ENCODE measurements at places on chromosomes 3 and 15. TPM values are rescaled to one million over a fixed set of nuclear protein-coding genes. Genes with fewer than 3 reads are reported as not detected.
A peak's percentile ranks its signal among the peaks of the same experiment; 100 is the strongest.

DNA sequence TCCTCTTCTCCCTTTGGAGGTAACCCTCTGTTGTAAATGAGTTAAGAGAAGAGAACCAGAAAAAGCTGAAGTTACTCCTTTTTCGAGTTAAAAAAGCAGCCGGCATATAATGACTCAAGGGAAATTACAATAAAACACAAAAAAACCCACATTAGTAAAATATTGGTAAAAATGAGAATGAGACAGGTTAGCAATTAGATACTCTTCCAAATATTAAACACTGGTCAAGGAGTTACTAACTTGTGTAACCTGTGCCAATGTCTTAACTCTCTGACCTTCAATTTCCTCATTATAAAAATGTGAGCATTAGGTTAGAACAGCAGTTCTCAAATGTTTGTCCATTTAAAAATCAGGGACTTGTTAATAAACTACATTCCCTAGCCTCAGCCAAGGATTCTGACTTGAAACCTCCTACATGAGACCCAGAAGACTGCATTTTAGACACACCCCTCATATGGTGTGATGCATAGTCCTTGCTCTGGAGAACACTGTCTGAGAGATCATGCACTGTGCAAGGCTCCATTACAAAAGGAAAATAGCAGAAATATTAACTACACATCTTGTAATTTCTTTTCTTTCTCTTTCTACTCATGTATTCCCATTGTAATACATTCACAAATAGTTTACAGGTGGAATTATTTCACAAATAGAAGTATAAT lies 42.7 kb upstream of the TOP2B start:
- no peak for DNase-seq

DNA sequence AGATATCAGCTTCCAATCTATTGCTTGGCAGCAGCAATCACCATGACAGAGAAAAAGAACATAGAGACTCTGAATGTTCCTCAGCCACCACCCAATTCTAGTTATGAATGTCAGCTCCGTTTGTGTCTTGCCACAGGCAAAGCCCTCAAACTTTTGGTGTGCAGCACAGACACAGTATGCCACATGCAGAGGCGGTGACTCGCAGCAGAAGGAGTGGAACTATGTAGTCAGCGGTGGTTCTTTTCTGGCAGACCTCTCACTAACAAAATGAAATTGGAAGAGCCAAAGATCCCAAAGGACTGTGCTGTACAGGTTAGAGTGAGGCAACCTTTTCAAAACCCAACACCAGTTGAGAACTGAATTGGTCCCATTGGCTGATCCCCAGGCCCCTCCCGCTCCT lies 220.9 kb downstream of the SLC9A9 start:
- no peak for DNase-seq

DNA sequence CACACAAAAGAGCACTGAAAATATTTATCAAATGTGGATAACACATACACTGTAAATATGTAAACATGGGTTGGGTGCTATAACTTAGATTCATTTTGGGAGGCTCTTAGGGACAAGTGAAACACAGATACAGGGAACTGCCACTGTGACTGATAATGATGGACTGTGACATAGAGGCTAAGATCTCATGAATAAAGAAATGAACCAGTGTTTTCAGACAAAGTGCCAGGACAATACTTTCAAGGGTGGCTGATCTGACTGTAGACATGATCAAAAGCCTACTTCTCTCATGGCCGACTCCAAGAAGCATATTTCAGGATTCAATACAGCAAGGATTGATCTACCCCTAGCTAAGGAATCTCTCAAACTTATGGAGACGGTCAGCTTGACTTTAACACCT lies 353.8 kb downstream of the FGF12 start:
- no peak for DNase-seq

DNA sequence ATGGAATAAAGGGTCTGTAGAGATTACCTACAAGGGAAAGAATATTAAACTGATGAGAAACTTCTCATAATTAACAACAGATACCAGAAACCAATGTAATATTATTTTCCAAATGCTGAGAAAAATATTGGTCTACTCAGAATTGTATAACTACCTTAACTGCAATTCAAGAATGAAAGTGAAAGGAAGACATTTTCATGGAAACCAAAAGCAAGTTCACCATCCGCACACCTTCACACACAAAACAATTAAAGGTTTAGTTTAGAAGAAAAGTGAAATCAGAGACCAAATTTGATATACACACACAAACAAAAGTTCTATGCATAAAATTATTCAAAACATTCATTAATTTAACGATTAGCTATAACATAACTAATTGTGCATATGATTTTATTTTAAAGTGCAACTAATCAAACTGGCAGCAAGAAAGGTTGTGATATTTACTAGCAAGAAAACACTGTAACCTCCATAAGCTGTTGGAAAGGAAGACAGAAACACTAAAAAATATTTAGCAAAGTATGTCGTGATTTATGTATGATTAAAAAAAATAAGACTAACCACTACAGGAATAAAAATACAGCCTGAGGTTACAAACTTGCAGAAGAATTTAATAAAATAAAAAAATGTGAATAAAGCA lies 395.5 kb downstream of the FGF12 start:
- no peak for DNase-seq

DNA sequence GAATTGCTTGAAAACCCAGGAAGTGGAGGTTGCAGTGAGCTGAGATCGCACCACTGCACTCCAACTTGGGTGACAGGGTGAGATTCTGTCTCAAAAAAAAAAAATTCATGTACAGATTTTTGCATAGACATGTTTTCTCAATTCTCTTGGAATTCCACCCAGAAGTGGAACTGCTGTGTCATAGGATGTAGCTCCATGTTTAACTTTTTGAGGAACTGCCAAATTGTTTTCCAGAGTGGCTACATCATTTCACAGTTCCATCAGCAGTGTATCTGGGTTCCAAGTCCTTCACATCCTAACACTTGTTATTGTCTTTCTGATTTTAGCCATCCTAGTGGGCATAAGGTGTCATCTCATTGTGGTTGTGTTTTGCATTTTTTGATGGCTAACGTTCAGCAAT lies 9.9 kb downstream of the CAPN7 start:
- DNase-seq: no peak

DNA sequence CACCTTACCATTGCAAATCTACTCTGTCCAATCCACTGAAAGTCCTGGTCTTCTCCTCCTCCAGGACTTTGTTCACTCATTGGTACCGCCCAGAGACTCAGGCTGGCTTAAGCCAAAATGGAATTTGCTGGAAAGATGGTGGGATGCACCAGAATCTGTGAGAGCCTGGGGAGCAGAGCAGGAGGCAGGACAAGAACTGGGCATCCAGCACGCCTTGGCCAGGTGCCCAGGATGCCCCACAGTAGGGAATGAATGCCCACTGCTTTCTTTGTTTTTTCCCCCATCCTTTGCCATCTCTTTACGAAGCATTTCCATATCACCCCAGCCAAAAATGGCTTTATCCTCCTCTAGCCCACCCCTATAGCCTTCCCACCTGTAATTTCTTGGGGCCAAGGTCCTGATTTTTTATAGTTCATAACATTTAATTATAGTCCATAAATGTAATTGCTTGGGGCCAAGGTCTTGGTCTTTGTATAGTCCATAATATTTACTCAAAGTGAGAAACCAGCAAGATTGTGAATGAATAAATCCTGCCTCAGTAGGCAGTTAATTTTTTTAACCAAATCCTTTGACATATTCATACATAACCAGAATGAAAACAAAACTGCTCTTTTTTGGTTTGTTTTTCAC lies 23.3 kb upstream of the IREB2 start:
- no peak for DNase-seq

Gene PCLAF
- total RNA-seq: 49.8 TPM

DNA sequence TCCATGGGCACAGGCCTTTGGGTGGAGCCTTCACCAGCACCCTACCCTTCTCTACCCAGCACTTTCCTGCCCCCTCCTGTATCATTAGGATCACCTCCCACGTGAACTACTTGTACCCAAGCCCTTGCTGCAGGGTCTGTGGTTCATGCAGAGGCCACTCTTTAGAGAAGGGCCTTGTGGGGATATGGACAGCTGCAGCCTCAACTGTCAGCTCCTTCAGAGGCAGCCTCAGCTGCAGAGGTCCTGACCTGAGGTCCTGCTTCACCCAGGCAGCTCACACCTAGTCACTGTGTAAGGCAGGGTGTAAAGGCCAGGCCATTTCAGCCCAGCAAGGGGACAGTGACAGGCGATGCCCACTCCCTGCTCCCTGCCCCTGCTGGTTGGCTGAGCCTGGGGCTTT lies 448.6 kb upstream of the PROK2 start:
- DNase-seq: no peak

- peak; percentile 49 for DNase-seq
These were observed 8.7 kb downstream of the SEMA3F start for GRCh38 chr3:50163572-50164455.

- no peak for DNase-seq
These were observed 52.6 kb downstream of the FBN1 start for GRCh38 chr15:48592933-48593332.

GRCh38 chr3:149640976-149641728 lies 16.7 kb downstream of the WWTR1 start:
- no peak for DNase-seq

GRCh38 chr3:125431912-125432790 lies 57.0 kb upstream of the ZNF148 start:
- no peak for DNase-seq

Gene SLC7A14
- total RNA-seq: 3.0 TPM

GRCh38 chr15:51403072-51403878 lies 61.8 kb downstream of the GLDN start:
- no peak for DNase-seq

Gene SEMA3G
- total RNA-seq: 6.4 TPM

- no peak for DNase-seq
These were observed 74.0 kb downstream of the MOBP start for GRCh38 chr3:39541442-39541841.

- DNase-seq: peak; percentile 35
These were observed 13.2 kb upstream of the SHF start for GRCh38 chr15:45200799-45201556.

GRCh38 chr3:1346386-1346785 lies 253.6 kb downstream of the CNTN6 start:
- DNase-seq: no peak

DNA sequence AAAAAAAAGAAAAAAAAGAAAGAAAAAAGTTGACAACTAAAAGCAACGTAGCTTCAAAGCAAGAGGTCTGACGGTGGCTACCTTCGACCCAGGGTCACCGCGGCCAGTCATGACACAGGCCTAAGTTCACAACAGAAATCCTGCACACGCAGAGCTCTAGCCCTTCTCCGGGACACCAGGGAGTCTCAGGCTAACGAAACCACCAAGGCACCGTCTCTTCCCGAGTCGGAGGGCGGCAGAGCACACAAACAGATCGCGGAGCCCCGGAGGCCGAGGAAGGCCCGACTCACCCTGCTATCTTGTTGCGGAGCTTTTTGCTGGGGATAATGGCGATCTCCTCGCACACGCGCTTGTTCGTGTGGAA lies 584 bp downstream of the RPS17 start:
- no peak for DNase-seq

Gene SEC22C
- total RNA-seq: 96.4 TPM

GRCh38 chr3:15794303-15794771 lies 3.4 kb downstream of the ANKRD28 start:
- DNase-seq: no peak

Gene GJD2
- not detected for total RNA-seq

- DNase-seq: no peak
These were observed 31.3 kb downstream of the SHQ1 start for GRCh38 chr3:72816862-72817355.

DNA sequence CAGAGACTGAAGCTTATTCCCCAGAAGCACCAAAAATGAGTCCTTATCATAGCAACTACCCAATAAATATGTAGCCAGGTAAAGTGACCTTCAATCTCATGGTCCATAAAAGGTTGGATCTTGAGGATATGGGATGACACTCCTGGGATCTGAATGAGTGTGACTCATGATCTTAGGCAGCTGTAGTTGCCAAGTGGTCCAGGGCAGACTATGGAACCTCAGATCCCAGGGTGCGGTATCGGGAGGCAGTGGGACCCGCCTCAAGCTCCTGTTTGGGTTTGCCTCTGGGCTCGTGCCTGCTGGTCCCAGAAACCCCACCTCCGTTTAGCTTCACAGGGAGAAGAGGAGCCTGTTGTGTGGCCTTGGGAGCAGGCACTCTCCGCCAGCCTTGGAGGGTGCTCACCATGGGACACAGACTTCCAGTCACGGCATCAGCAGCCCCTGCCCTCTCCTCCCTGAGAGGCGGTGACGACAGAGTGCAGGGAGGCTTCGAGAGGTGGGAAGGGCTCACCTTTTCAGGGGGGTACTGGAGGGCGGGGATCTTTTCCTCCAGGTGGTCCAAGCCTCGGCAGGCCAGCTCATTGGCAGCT lies 8.1 kb downstream of the PLIN1 start:
- DNase-seq: no peak

DNA sequence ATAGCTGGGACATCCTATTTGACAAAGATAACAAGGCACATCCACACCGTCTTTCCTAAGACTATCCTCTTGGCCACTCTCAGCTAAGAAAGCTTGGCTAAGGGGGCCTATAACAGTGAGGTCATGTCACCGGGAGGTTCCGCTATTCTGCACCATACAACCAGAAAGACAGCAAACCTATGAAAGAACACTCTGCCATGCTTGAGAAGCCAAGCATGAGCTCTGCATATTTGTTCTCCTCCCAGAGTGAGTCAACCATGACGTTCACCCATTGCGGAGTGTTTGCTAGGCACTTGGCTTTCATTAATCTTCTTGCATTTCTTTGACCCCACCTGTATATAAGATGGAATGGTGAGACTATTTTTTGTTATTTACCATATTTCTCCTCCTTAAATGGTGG lies 141.2 kb downstream of the GMNC start:
- DNase-seq: no peak

- DNase-seq: no peak
These were observed 1.3 kb downstream of the MYRIP start for GRCh38 chr3:39810647-39811161.

DNA sequence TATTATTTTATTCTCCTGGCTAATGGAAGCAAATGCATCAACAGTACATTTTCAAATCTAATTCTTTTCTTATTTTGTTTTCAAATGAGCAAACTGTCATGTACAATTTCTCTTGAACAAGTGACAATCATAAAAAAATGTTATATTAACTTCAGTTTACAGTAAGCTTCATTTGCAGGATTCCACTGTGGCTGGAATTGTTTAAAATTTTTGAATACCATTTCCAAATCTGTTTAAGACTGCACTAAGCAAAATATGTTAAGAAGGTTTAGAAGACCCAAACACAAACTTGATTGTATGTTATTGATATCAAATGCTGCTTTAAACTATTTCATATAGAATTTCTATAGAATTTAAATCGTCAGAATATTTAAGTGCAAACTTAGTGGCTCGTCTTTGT lies 92.8 kb downstream of the ZNF280D start:
- DNase-seq: no peak

GRCh38 chr3:12395349-12396012 lies 88.8 kb upstream of the TSEN2 start:
- DNase-seq: no peak

GRCh38 chr3:50584391-50584790 lies 15.1 kb downstream of the HEMK1 start:
- no peak for DNase-seq

DNA sequence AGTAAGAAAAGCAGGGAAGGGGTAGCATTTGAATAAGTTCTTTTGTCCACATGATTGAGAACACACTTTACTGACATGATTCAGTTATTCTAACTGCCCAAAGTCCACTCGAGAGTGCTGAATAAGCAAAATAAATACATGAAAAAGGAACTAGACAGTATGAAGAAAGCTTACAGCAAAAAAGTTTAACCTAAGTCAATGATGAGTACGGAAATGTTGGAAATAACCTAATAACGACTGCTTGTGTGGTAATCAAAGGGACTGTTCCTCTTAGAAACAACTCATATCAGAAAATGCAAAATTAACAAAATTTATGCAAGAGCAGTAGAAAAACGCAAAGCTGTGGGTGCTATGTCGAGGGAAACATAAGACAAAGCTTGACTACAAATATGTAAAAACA lies 36.6 kb downstream of the DMXL2 start:
- DNase-seq: no peak

- no peak for DNase-seq
These were observed 273.1 kb upstream of the SGO1 start for GRCh38 chr3:20458994-20459716.

Measured in pulmonary artery endothelial cell (primary cell).